Right renal pelvis (tissue), 4 donors: ENCODE measurements at places on chromosomes 12 and 14. TPM values are rescaled to one million over a fixed set of nuclear protein-coding genes. Genes with fewer than 3 reads are reported as not detected.

GRCh38 chr14:87691042-87691881 is 301.7 kb downstream of the GALC start:
- no peak for DNase-seq

DNA sequence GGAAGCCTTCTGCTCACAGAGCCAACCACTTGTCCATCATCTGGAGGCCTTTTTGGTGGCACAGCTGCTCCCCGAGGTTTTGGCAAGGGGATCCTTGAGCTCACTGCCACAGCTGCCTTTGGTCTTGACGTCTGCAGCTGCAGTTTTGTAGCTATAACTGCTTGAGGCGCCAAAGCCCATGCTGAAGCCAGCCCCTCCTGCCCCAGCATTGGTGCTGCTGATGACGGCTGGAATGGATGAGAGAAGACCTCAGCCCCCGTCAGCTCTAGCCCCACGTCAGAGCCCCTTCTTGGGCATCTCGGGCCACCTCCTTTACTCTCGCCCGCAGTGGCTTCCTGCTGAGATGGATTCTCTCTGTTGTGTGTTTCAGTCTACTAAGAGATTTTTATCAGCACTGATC is 12.3 kb upstream of the KRT74 start:
- DNase-seq: no peak

GRCh38 chr14:36313206-36313605 is 7.2 kb downstream of the MBIP start:
- DNase-seq: no peak

DNA sequence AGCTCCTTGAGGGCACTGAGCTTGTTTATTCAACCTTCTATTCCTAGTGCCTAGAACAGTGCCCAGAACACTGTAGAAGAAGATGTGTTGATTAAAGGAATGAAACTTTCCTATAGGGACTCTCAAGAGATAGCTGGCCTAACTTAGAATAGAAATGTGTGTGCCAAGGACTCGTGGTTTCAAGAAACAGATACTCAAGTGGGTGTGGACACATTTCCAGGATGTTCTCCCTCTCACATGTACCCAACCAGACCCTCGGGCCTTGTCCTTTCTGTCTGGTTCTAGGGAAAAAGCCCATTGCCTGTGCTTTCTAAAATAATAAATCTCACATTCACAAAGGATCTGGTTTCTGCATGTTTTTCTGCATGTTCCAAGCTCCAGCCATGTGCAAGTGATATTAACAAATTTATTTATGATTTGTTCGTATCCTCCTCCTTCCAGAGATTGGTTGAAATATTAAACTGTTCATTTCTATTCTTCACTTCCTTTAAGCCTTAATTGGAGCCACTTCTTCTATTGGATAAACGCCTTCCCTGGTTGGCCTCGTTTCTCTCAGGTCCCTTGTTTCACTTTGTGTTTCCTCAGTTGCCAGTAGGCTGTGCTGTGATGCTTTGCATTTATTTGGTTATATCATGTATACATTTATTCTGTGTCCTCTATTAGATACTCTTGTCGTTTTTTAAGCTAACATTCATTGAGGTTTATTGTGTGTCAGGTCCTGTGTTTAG is 89.8 kb downstream of the CRADD start:
- DNase-seq: peak; percentile 49

GRCh38 chr14:100212476-100213333 is 26.2 kb upstream of the YY1 start:
- no peak for DNase-seq

DNA sequence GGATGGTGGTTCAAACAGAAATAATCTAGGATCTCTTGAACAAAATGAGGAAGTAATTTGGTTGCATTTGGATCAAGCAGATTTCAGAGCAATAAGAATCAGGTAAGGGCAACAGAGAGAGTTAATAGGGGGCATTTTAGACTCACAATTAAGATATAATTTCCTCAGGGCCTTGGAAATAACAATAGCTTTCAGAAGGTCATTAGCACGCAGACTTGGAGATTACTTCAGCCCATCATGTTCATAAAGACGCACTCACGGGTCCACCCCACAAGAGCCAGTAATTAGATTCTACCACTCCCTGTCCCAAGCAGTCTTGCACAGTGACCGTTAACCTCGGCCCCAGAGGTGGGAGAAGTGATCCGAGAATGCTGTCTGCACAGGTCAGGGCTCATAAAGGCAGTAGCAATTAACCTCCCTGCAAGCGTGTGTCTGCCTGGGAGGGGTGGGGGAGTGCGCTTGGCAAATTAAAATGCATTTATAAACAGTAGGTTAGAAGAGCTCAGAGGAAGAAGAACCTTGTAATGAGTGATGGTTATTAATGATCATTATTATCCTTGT is 125.7 kb upstream of the CCDC196 start:
- DNase-seq: no peak

- no peak for DNase-seq
Measured at GRCh38 chr14:88417594-88417993, 32.1 kb downstream of the SPATA7 start.

DNA sequence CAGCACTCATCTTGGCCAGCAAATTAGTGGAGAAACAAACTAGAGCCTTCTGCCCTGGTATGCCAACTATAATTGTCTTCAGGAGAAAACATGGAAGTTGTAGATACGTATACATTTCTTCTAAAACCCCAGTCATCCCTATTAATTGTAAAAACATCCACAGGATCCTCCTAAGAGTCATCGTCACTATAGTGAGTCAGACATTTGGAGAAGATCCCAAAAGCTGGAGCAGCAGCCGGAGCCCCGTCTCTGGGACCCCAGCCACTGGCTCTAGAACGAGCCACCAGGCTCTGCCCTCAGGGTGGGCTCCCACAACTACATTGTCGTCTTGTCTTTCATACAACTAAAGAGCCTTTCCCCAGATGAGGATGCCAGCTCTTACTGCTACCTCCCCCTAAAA is 15.5 kb downstream of the PRKAB1 start:
- DNase-seq: no peak

GRCh38 chr12:89244536-89244935 is 107.8 kb downstream of the DUSP6 start:
- DNase-seq: no peak

DNA sequence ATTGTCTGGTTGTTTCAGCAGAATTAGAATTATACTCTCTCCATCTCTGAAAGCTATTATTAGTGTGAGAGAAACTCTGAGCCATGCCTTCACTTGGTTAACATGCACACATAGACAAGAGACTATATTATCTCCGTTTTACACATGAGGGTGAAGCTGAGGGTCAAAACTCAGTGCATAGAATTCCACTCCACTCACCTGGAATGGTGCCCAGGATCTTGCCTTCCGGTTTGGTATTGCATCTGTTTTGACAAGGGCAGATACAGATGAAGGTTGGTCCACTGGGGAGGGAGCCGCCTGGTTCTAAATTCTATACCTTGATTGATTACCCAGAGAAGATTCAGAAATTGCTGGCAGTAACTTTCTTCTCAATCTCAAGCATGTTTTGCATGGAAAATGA is 149.5 kb upstream of the PELI2 start:
- no peak for DNase-seq

- DNase-seq: no peak
Measured at GRCh38 chr12:130764073-130764472, 48.0 kb upstream of the RIMBP2 start.

DNA sequence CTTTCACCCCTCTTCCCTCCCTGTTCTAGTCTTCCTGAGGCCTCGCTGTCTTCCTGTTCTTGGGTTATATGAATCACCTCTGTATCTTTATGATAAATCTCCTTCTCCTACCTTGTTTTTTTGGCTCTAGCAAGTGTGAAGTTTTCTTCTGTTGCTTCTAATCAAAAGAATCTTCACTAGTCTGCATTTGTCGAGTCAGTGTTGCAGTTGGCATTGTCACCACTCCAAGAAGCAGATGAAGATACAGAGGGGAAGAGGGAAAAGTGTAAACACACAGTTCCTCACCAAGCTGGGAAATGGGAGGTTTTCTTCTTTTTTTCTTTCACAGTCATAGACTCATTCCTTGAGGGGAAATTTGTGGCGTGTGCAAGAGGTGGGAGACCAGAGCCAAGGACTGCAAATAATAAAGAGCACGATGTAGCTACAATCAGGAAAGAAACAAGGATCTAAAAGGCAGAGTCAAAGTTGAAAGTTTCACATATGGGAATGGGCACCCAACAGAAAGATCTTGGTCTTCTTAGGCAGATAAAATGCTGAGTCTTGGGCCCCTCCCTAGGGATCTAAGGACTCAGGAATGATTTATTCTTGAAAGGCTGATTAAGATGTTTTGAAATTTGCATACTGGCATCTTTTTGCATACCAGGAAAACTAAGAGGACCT is 22.2 kb upstream of the PRICKLE1 start:
- no peak for DNase-seq

DNA sequence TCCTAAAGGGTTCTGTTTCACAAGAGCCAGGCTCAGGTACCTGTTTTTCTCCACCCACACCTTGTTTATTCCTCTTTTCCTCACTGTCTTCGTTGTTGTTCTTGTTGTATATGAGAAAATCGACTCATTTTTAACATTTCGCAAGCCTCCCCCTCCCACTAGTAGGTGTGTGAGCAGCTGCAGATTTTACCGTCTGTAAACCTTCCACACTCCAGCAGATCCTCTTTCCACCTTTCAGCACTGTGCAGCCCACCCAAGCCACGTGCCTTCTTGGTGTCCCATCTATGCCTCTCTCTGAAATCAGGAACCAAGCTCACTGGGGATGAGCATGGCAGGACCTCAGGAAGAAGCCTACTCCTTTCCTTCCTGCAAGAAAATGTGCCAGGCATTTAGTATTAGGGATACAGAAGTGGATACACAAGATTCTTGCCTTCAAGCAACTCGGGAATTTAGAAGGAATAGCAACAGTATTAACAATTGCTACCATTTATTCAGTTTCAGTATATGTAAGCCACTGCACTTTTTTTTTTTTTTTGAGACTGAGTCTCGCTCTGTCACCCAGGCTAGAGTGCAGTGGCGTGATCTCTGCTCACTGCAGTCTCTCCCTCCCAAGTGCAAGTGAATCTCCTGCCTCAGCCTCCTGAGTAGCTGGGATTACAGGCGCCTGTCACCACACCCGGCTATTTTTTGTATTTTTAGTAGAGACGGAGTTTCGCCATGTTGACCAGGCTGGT is 113.6 kb downstream of the CHST11 start:
- no peak for DNase-seq

DNA sequence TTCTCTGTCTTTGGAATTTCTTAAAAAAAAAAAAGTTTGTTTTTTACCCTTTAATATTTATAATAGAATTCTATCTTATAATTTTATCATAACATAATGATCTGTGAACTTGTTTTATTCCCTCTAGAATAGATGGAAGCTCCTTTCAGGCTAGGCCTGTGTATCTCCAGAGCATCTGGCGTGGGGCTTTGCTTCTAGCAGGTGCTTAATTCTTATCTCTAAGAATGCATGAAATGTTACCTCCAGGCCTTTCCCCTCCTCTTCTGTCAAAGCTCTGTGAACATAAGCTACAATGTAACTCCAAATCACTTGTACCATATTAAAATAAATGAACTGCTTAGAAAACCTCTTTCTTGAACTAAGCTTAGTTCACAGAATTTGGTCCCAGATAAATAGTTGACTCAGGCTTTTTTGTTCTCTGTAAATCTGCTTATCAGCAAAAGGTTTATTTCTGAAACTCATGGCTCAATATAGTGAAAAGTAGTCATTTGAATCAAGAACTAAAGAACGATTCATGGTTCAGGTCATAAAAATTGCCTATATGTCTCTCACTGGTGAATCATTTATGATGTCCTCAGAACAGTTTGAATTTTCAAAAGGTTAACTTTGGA is 407.1 kb downstream of the TRHDE start:
- DNase-seq: no peak

- no peak for DNase-seq
Measured at GRCh38 chr12:53816360-53817020, 64.7 kb upstream of the CISTR start.

DNA sequence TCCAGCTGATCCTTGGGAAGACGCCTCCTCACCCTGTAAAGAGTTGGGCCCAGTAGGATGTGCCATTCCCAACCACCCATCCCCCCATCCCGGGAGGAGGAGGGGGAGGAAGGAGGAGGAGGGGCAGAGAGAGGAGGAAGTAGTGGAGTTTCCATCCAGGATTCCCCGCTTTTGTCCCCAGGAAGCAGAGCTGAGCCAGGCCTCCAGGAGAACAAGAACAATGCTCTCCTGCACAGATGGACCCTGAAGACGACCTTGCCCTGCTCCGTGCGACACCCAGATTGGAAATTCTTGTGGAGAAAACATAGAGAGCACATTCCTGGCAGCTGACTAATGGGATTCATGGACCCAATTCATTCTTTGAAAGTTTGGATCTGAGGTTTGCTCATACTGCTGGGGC is 132.3 kb upstream of the CRY1 start:
- no peak for DNase-seq

DNA sequence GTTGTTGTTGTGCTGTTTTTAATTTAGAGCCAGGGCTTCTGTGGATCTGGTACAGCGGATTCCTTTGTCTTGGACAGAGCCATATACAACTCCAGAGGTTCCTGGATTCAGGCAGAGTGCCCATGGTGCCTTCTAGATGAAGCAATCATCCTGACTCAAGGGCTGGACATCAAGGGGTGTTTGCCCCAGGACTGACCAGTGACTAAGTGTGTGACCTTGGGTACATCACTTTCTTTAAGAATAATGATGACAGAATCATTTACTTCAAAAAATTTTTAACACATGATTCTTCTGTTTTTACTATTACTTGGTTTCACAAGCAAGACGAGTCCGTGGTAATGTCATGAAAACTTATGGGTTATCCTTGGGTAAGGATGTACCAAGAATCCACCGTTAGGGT is 397.3 kb downstream of the ZFP36L1 start:
- DNase-seq: no peak

- no peak for DNase-seq
Measured at GRCh38 chr12:3149515-3150307, 72.5 kb downstream of the TSPAN9 start.

The KLHDC1 gene
- polyA plus RNA-seq: 6.6 TPM

The HPD gene
- 4.0 TPM for polyA plus RNA-seq

The MMP19 gene
- 1.2 TPM for polyA plus RNA-seq

The NPFF gene
- 0.55 TPM for polyA plus RNA-seq

The SLC25A21 gene
- 4.2 TPM for polyA plus RNA-seq

The CCDC175 gene
- 0.62 TPM for polyA plus RNA-seq

The SERPINA9 gene
- not detected for polyA plus RNA-seq

The INHBE gene
- polyA plus RNA-seq: 0.51 TPM
